HuH-7 (cell line): ENCODE measurements at places on chromosomes 7 and 10.

GRCh38 chr10:16965740-16966447 lies 148.7 kb upstream of the RSU1 start:
- DNase-seq, result no peak

DNA sequence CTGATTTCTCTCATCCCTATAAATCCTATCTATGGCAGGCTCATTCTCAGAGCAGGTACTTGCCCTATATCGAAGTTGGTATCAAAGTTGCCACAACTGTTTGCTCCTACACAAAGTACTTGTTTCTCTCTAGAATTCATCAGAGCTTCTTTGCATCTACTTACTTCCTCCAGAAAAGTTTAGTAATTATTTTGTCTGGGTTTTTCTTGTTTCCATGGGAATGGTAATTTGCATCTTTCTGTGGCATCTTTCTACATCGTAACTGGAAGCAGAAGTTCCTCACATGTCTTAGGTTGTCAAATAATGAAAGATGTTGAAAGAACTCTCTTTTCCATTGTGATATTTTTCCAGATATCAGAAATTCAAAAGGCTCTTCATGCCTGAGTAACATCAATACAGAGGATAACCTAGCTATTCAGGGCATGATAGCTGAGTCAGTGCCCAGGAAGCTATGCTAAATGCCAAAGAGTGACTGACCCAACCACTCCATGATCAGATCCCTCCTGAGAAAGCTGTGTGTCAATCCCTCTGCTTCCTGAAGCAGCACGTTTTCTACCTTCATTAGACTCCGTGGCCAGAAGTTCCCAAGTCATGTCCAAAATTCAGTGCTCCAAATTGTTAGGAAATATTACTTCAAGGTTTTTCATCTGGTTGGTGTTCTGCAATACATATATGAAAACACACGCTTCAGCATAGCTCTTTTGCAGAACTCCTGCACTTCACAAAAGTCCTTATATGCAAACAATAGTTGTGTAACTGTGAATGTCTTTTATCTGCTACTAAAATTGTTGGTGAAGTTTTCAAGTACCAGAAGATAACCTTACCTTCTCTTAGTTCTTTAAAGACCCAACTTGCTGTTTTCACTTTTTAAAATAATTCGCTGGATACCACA lies 216.5 kb downstream of the VTI1A start:
- no peak for DNase-seq

DNA sequence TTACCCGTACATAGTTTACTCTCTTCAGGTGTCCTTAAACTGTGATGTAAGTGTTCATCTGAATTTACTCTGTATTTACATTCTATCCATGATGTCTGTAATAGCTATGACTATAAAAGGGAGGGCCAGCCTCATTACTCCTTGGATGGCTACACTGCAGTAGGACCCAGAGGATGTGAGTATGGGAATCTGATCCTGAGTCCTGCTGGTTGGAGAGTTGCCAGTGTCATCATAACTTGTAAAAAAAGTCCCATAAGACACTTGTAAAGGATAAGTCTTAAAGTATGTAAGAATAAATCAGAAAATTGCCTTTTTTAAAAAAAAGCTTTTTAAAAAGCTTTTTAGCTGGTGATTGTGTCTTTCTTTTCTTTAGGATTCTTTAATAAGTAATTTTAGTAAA lies 95.4 kb downstream of the PPP1R9A start:
- no peak for DNase-seq

DNA sequence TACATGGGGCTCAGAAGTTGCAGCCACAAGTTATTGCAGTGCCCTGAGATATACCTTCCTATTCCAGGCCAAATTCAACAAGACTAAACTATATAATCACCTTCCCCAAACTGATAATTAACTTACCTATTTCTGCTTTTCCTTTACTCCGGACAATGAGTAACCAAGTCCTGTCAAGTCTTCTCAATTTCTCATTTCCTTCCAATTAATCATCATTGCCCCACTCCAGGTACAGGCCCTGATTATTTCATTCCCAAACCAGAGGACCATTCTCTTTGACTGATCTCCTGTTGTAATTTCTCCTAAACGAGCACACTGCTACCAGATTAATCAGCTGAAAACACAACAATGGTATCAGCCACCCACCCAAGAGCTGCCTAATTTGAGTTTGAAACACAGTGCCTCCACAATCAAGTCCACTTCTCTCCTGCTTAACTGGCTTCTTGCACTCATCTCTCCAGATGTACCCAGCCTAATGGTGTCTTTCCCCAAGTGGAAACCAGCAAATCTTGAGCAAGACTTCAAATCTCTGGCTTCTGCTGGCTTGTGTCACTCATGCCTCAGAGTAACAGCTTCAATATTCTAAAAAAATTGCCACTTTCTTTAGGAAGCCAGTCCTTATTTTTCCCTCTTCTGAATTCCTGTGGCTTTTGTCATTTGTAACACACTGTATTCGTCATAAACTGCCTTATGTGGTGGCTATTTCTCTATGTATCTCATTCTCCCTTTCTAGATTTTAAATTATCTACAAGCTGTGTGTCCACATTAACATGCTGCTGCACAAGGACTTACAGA lies 89.1 kb downstream of the CDK6 start:
- no peak for DNase-seq

GRCh38 chr7:113955157-113955556 lies 36.3 kb upstream of the PPP1R3A start:
- DNase-seq, result no peak

DNA sequence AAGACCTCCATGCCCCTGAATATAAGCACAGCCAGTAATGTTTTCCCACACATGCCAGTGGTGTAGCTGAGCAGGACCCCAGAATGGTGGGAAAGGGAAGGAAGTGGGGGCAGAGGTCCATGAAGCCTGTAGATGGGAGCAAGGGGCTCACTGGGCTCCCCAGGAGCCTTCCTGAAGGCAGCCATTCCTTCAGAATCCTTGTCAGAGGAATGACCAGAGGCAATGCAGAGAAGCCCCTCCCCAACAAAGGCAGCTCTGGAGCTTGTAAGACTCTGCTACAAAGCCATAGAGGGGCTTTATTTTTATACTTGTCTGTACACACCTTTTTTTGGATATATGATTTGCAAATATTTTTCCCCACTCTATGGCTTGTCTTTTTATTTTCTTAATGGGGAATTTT lies 165.0 kb upstream of the TCF7L2 start:
- DNase-seq, result no peak

GRCh38 chr10:121941532-121941931 lies 13.7 kb upstream of the ATE1 start:
- no peak for DNase-seq

GRCh38 chr7:78747592-78747991 lies 705.9 kb downstream of the MAGI2 start:
- DNase-seq, result no peak

DNA sequence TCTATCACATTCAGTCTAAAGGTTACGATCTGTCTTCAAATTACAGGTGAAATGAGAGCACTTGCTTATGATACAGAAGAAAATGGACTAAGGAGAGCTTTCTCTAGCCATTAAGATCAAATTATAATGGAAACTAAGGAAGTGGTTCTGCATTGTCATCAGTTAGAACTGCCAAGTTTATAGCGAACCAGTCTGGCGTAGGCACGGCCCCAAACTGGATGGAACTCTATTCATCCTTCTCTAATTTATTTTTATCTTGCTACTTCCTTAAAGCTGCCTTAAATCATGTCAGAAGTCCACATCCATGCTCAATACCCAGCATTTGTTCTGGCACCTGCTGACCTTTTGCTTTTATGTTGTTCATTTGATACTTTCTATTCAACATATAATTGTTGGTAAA lies 63.7 kb upstream of the APBB1IP start:
- no peak for DNase-seq

GRCh38 chr7:50589364-50589763 lies 24.2 kb upstream of the DDC start:
- DNase-seq, result no peak
